ENCODE measurements at places on chromosomes 3 and 15.

DNA sequence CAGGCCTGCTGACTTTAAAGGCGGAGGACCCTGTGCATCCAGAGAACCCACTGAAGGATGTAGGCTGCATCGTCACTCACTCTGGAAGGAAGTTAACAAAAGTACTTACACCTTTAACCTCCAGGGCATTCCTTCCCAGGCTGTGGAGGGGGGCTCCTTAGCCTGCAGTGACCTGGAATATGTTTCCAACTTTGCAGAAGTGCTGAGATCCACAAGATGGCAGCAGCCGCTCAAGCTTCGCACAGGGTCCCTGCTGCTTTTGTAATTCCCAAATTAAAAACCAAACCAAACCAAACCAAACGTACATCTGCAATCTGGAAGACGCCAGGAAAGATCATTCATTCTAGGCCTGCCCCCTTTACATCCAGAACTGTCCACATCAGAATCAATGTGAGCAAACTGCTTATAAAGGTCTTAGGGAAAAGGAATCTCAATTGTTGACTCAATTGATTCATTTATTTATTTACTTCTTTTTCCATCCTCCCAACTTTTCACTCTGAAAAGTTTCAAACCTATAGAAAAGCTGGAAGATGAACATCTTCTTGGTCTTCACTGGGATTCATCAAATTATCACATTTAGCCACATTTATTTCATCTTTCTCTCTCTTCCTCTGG lies 70.5 kb upstream of the KLHL25 start:
- DNase-seq: no peak

- no peak for DNase-seq
These were observed 1.2 kb downstream of the PLOD2 start for GRCh38 chr3:146159616-146160320.

- DNase-seq: no peak
These were observed 44.9 kb upstream of the ALDH1A3 start for GRCh38 chr15:100834731-100835130.

DNA sequence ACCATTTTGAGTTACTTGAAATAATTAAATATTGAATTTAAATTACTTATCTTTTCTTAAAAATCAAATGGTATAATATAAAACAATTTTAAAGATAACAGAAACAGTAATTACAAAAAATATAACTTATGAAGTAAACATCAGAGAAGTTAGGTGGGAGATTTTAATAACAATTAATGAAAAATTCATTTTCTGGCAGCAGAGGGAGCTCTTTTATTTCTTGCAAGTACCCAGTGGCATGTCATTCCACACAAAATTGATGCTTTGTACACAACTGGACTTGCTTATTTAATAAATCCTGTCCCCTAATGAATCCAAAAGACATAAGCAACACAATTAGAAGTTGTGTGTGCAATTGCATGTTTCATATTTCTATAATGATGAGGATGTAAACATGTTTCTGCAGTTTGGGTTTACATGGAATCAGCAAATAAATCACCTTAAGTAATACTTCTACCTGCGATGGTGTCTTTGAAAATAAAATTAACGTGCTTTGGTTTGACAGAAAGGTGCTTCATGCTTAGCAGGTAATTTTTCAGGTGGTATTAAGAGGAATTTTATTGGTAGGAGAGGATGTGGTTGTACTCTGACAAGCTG lies 861.3 kb downstream of the ZPLD1 start:
- no peak for DNase-seq

DNA sequence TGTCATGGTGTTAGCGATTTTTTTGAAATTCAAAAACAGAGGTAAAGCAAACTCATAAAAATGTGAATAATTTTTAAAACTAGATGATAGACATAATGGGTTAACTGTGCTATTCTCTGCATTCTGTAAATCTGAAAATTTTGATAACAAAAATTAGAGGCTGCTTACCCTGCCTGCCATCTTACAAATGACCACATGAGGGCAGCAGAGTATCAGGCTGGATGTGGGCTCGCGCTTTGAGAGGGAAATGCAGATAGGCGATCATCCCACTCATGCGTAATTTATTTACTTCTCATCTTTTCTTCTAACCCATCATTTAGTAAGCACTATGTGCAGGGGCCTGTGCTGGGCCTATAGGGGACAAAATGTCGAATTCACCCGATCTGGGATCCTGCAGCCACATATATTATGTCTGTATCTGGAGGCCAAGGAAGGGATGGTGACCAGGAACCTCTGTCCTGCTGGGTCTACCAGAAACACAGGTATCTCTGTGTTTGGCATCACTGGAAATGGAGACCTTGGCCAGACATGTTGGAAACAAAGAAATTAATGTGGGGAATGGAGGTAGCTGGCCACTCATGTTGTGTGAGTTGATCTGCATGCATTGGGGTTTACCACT lies 7.8 kb upstream of the RAD18 start:
- peak; percentile 48 for DNase-seq

DNA sequence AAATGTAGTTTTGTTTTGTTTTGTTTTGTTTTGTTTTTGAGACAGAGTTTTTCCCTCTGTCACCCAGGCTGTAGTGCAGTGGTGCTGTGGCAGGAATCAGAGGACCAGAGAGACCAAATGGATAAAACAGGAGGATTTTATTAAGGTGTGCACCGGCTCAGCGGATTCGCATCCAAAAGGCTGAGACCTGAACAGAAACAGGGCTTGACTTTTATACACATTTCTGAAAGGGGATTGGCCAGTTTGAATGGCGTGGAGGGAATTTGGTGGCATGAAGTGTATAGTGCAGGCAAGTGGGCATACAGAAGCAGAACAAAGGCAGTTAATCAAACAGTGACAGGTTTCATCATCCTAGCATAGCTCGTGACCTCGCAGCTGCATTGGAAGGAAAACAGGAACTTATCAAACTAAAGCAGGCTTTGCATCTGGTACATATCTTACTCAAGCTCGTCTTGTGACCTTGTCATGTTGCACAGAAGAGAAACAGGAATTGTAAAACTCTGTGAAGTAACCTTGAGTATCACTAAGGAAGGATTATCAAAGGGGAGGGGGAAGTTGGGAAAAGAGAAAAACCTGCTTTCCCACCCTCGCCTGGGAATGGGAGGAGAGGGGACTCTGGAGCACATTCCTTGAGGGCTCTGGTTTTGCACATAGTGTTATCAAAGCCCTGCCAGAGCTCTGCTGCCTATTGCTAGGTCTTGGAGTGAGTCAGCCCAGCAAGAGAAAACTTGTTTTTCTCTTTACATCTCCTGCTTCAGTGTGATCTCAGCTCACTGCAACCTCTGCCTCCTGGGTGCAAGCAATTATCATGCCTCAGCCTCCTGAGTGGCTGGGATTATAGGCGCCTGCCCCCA lies 38.5 kb downstream of the C3orf62 start:
- DNase-seq: no peak

- DNase-seq: no peak
These were observed 409.8 kb upstream of the TMCO5A start for GRCh38 chr15:37524601-37525000.

GRCh38 chr3:21954709-21955108 lies 203.7 kb upstream of the ZNF385D start:
- DNase-seq: no peak

GRCh38 chr3:172145031-172145686 lies 105.8 kb downstream of the FNDC3B start:
- DNase-seq: no peak

GRCh38 chr3:86954226-86954625 lies 36.7 kb downstream of the VGLL3 start:
- DNase-seq: no peak

DNA sequence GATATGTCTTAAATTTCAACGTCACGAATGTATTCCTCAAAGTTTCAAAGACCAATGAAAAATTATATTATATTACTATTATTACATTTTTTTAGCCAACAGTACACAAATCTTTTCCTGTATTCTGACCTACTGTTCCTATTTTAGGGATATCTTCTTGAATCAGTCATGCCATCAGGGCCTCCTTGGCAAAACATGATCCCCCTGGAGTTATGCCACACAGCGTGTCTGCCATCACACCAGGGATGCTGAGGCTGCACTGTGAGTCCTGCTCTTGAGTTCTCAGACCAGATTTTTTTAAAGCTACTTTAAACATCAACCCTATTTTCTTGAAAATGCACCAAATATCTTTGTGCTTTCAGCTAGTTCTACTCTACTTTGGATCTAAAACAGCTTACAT lies 425.9 kb upstream of the ZNF385D start:
- DNase-seq: no peak

GRCh38 chr15:88391700-88392099 lies 75.5 kb downstream of the MRPL46 start:
- DNase-seq: no peak

DNA sequence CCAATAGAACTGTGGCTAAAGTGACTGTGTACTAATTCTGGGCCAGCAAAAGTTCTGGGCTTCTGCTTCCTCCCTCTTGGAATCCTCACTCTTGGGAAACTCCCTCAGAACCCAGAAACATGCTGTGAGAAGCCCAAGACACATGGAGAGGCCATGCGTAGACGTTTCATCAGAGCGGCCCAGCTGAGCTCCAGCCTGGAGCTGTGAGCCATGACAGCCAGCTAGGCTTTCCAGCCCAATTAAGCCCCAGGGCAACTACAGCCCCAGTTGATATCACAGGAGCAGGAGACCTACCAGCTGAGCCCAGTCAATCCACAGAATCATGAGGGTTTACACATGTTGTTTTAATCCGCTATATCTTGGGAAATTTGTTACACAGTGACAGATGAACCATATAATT lies 43.6 kb upstream of the CNOT10 start:
- no peak for DNase-seq

- DNase-seq: no peak
These were observed 302.8 kb downstream of the FHIT start for GRCh38 chr3:60948488-60948887.

All from stimulated activated CD8-positive, alpha-beta memory T cell treated with anti-CD3 and anti-CD28 coated beads, Interleukin-2, amount 100 ng/mL, for 1 hour (primary cell).